Activated T-cell treated with anti-CD3 and anti-CD28 coated beads, Interleukin-2, amount 50 U/mL, for 72 hours (primary cell): ENCODE measurements at places on chromosomes 13 and 19.

DNA sequence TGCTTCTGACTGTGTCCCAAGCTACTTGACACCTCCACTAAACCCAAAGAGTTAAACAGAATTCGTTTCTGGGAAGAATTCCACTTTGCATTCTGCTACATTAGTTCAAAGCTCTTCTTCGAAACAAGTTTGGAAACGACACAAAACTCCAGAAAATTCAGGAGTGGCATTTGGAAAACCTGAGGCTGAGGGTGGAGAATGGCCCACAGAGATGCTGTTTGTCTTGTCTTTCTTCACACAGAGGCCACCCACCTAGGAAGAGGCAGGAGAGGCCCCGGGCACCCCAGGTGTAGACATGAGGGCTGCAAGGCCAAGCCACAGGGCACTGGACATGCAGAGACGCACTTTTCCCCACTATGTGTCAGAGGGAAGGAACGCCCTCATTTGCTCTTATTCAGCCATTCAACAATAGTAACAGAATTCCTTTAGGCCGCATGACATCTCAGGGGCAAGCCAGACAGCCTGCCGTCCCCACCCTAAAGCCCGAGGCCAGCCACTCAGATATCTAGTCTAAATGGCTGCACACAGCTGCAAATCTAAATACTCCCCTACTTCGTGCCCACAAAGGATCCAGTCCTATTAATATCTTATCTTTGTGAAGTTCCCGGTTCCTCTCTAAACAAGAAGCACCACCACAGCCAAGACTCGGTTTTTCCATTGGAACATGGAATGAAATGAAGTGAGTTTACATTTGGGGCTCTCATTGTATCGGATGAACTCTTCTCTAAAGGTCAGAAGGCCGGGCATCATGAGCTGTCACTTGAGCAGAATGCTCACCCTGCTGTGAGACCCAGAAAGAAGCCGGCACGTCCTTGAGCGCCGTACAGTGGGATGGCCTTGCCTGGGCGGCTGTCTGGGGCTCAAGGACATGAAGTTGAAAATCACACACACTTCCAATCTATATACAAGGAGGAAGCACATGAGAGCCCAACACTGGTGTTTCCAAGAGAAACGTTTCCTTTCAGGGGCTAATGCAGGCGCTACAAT lies 19.8 kb downstream of the COL4A1 start:
- DNase-seq, result no peak

DNA sequence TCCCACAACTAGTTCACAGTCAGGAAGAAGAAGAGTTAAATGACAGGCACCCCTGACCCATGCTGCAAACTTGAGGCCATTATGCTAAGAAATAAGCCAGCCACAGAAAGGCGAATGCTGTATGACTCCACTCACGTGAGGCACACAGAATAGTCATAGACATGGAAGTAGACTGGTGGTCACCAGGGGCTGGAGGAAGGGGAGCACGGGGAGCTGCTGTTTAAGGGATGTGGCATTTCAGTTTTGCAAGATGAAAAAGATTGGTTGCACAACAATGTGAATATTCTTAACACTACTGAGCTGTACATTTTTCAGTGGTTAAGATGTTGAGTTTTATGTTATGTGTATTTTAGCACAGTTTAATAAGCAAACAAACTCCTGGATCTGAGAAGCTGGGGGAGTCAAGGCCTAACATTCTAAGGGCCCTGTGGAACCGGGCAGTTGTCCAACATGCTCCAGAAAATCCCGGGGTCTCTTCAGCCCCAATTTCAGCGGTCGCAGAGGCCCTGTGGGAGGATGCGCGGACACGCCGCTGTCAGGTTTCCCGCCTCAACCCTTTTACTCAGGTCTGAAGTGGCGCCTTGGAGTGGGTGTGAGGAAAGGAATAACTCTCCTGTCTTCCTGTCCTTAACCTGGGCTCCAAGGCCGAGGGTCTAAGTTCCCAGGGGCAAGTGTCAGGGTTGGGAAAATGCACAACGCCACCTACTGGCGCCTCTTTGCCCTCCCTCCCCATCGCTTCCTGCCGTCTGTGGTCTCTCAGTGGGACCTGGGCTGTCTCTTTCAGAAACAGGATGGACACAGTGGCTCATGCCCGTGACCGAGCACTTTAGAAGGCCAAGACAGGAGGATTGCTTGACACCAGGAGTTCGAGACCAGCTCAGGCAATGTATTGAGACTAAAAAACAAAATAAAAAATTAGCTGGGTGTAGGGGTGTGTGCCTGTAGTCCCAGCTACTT lies 4.4 kb upstream of the TMEM272 start:
- peak; percentile 45 for DNase-seq

- DNase-seq, result no peak
Observed at GRCh38 chr13:33127009-33127551, 110.9 kb downstream of the KL start.

- no peak for DNase-seq
Observed at GRCh38 chr13:106056851-106057250, 478.6 kb downstream of the EFNB2 start.

DNA sequence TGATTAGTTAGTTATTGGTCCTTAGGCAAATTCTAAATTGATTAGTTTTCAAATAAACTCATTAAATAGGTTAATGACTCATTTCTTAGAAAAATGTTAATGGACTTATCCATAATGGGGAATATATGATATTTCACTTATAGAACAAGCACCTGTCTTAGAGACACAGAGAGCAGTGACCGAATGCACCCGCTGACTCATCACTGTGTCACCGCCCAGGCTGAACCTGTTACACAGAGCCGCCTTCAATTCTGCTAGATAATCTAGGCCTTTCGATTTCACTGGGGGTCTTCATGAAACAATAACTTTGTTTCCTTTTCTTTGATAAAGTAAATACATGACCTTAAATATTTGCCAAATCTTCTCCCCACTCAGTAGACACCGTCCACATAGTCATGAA lies 13.1 kb downstream of the IRS2 start:
- no peak for DNase-seq

DNA sequence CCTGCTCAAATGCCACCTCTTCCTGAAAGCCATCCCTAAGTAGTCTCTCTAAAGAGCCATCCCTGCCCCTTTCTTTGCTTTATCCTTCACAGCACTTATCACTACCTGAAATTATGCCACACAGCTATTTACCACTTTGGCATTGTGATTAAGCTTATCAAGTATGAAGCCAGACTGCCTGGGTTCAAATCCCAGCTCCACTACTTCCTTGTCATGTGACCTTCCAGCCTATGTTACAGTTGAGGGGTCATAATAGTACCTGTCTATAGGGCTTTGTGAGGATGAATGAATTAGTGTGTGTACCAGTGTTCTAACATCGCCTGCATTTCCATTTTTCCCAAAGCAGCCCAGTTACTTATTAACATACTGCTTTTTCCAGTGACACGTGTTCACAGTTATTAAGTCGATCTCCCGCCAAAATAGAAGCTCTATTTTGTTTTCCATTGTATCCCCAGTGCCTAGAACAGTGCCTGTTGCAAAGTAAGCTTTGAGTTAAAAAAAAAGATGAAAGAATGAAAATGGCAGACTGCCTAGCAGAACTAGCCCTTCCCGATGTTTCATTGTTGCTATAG lies 32.8 kb downstream of the ZSWIM9 start:
- DNase-seq, result peak; percentile 20

GRCh38 chr13:32639502-32640105 lies 53.4 kb downstream of the PDS5B start:
- peak; percentile 48 for DNase-seq

DNA sequence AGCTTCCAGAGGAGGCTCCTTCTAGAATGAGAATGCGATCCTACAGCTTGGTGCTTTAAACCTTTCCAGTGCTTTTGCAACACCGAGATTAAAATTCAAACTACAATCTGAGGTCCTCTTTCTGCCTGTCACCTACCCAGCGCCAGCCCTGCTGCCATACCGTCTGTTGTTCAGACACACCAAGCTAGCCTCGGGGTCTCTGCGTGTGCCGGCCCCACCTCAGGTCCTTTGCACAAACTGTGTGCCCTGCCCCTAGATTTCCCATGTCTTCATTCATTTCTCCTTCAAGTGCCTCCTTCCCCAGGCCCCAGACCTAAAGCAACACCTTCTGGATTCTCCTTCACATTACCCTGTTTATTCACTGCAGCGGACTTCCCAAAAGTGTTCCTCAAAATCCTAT lies 11.1 kb downstream of the HSH2D start:
- no peak for DNase-seq

DNA sequence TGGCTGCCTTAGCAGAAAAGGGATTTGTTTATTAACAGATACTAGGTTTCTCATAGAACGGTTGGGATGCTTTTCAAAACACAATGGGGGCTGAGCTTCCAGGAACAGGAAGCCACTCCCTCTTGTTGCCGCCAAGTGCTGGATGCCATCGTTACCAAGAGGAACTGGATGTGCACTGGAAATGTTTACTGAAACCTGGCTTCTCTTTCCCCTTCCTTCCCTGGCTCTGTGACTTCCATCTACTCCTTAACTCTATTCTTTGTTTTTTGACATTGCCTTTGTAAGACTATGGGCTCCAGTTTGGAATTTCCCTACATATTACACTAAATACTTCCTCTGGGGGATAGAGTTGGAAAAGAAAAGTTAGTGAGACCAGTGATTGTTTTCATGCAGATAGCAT lies 11.7 kb upstream of the KL start:
- DNase-seq, result no peak

DNA sequence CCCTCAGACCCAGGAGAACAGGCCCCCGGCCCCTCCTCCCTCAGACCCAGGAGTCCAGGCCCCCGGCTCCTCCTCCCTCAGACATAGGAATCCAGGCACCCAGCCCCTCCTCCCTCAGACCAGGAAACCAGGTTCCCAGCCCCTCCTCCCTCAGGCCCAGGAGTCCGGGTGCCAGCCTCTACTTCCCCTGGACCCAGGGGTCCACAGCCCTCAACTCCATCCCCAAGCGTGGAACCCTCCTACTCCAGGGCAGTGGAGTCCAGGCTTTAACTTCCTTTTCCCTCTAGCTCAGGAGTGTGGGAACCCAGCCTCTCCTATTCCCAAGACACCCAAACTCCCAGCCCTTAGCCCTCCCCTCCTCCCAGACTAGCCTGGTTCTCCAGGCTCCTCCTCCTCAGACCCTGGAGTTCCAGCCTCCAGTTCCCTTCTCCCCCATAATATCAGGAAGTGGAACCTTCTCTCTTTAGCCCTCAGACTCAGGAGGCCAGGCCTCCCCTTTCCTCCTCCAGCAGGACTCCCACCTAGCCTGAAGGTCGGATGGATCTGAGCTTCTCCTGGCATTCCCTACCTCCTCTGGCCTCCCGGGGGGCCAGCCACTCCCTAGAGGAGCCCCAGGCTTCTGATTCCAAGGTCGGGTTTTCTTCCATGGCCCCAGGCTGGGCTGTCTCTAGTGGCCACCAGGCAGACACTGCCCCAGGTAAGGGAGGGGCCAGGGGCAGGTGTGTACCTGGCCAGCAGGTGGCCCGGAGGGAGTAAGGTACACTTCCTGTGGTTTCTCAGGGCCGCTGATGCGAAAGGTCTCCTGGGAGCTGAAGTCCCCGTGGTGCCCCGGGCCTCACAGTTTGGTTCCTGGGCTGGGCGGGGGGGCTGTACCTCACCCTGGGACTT lies at the start of gene TMC4:
TSS of gene TMC4 (minus strand) at position 690 of the 888 bp plus-strand sequence. CDS start at position 647, 43 bp downstream.
- DNase-seq, result no peak

GRCh38 chr13:113109151-113110047 lies 3.8 kb downstream of the F7 start:
- no peak for DNase-seq

- no peak for DNase-seq
Observed at GRCh38 chr13:79491715-79492114, 10.8 kb downstream of the NDFIP2 start.

DNA sequence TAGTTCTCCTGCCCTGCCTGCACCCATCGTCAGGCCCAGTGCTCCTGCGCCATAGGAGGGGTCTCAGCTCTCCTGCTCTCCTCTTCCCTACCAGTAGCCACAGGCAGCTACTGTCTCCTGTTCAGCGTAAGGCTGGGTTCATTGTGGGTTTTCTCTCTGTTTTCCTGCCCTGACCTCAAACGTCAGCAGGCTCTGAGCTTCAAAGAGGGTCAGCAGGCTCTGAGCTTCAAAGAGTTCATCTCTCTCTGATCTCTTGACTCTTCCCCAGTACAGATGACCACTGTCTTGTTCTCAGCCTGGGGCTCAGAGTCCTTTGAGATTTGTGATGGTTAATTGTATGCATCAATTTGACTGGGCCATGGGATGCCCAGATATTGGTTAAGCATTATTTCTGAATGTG lies 4.6 kb upstream of the CPB2 start:
- no peak for DNase-seq

- no peak for DNase-seq
Observed at GRCh38 chr13:77719128-77719527, 21.6 kb downstream of the SLAIN1 start.

- no peak for DNase-seq
Observed at GRCh38 chr13:74796157-74796556, 662.0 kb upstream of the KLF12 start.

DNA sequence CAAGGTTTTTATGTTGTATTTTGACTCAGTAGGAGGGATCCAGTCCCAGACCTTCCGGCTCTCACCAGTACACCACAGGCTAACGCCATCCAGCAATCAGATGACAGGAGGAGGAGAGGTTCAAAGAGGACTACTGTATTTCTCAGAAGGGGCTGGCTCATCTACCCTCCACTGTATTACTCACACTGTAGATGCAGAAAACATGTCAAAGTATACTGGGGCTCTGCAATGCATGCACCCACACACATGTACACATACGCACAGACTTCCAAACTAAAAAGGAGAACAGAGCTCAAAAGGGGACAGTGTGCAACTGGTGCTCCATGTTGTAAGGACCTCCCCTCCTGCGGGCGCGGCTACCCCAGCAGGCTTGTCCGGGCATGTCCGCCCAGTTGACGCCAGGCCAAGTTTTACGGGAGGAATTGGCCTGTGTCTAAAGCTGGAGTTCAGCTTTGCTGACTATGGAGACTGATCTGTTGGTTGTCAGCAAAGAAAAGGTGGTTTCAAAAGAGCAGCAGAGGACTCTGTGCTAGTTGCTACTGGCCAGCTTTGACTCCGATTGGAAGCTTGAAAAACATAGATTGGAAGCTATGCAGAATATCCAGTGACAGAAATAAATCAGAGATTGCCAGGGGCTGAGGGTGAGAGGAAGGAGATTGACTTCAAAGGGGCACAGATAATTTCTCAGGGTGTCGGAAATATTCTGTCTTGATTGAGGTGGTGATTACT lies 314.2 kb downstream of the DLEU7 start:
- peak; percentile 46 for DNase-seq

- DNase-seq, result no peak
Observed at GRCh38 chr19:49103331-49104085, 10.7 kb upstream of the LIN7B start.

GRCh38 chr13:45747071-45747470 lies 45.0 kb downstream of the CBY2 start:
- DNase-seq, result no peak

DNA sequence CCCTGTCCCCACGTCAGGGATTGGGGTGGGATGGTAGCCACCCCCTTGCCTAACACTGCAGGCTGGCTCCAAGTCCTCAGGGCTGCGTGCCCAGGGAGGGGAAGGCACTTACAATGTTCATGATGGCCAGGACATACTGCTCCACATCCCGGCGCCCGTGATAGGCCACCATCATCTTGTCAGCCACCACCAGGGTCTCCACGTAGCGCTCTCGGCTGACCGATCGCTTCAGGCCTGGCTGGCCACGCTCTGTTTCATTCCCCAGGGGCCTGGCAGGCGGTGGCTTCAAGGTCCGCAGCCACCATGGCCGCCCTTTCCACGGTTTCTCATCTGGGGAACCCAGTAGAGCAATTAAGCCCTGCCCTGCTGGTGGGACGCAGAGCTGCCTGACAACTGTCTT lies 9.7 kb downstream of the ADAMTS10 start:
- no peak for DNase-seq
